ENCODE measurements at places on chromosomes 2 and 18. TPM values are rescaled to one million over a fixed set of nuclear protein-coding genes. Genes with fewer than 3 reads are reported as not detected.

DNA sequence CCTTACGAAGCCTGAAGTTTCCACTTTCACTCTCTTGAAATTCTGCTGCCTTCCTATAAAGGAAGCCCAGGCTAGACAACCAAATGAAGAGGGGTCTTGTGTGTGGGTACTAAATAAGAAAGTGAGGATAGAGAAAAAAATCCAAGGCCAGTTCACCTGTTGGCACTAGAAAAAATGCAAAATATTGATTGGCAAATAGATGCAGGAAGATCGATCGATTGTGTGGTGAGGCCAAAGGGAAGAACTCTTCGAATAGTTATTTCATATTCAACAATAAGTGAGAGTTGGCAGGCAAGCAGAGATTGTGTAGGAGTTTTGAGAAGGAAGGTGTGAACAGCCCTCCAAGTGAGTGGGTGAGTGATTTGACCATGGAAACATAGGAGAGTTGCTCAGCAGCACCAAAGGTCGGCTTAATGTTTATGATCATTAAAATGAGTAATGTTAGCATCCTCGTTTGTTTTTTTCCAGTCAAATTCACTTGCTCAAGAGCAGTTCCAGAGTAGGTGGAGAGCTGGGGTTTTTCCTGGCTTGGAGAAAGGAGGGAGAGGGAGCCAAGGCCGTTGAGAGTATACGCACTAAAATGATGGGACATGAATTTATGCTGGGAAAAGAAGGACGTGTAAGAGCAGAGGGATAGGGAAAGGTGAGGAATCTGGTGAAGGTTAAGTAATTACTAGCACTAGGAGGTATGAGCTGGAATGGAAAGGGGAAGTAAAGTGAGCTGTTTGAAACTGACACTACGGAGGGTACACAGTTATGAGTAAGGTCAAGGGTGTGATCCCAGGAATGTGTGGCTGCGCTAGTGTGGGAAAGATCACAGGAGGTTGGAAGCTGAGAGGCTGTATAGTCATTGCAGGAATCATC, 1.1 kb upstream of the NAPG start:
- no peaks in the 10 kb centered on the region for H3K4me1 ChIP-seq
- H3K4me3 ChIP-seq, result peak overlapping the region; percentile 87
- no peaks in the 10 kb centered on the region for H3K36me3 ChIP-seq
- no peaks in the 10 kb centered on the region for H3K27me3 ChIP-seq

DNA sequence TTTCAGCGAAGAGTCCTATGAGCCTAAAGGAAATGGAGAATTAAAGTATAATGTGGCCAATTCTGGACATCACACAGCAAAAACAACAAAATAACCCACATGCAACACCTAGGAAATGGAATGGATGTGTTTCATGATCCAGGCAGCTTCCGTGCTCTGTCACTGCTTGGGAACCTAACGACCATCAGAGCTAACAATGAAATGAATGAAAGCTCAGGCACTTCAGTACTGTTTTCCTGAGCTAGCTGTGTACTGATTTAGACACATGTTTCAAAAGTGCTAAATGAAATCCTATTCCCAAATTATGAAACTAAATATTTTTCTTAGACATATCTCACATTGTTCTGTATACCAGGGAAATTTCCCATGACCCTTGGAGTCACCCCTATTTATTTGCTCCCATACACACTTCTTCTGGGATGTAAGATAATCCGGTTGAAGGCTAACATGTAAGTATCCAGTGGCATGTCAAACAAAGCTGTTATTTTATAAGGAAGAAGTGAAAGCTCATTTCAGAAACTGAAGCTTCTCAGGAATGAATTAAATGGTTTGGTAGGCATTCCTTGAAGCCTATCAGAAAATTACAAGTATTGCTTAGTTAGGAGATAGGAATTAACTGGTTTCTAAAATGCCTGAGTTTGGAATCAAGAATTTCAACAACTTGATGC, 108.5 kb upstream of the RND3 start:
- no peaks in the 10 kb centered on the region for H3K36me3 ChIP-seq
- H3K4me1 ChIP-seq, result no peaks in the 10 kb centered on the region
- no peak overlapping the region for H3K27ac ChIP-seq
- H3K4me3 ChIP-seq, result no peak overlapping the region
- no peak for DNase-seq

DNA sequence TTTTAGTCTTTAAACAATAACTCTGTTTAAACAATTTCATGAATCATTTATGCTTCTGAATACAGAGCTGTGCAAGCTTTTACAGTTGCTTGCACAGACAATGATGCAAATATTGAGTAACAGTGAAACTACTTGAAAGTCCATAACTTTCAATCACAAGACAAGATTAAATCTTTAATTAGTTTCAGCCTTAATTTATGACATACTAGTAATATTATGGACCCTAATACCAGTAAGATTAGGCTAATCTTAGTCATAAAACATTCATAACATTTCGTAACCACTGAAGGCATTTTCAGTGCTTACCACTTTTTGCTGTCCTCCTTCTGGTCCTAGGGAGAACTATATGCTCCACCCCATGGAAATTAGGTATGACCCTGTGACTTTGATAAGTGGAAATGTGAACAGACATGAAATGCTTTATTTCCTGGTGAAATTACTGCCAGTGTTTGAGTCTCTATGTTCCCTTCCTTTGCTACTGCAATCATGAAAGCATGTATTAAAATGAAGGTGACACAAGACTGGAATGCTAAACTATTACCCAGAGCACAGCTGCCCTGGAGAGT, 1.8 kb upstream of the COBLL1 start:
- no peak overlapping the region for H3K4me3 ChIP-seq
- no peaks in the 10 kb centered on the region for H3K27me3 ChIP-seq
- H3K27ac ChIP-seq, result peak overlapping the region; percentile 36
- no peaks in the 10 kb centered on the region for H3K36me3 ChIP-seq

DNA sequence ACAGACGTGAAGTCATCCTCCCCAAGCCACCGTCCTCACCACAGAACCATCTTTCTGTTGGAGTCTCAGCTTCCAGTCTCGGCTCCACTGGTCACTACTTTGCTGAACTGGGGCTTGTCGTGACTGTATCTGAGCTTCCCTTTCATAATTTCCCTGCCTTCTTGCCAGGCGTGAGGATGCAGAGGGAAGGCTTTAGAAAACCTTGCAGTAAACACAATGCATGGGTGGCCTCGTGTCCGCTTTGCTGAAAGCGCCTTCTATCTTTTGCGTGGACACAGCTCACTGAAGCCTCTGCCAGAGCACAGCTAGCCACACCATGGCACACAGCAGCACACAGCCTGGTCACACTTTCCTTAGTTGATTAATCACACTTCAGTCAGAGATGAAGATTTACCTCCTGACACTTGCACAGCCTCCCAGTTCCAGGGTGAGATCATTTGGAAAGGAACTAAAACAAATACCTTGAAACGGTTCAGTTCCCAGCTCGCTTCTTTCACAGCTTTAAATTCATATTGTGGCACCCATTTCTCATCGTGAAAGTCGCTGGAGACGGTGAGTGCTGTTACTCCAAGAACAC, 2.8 kb upstream of the GPR45 start:
- no peak overlapping the region for H3K27ac ChIP-seq
- H3K36me3 ChIP-seq, result no peaks in the 10 kb centered on the region
- H3K4me3 ChIP-seq, result no peak overlapping the region
- H3K4me1 ChIP-seq, result no peaks in the 10 kb centered on the region
- H3K27me3 ChIP-seq, result no peaks in the 10 kb centered on the region

DNA sequence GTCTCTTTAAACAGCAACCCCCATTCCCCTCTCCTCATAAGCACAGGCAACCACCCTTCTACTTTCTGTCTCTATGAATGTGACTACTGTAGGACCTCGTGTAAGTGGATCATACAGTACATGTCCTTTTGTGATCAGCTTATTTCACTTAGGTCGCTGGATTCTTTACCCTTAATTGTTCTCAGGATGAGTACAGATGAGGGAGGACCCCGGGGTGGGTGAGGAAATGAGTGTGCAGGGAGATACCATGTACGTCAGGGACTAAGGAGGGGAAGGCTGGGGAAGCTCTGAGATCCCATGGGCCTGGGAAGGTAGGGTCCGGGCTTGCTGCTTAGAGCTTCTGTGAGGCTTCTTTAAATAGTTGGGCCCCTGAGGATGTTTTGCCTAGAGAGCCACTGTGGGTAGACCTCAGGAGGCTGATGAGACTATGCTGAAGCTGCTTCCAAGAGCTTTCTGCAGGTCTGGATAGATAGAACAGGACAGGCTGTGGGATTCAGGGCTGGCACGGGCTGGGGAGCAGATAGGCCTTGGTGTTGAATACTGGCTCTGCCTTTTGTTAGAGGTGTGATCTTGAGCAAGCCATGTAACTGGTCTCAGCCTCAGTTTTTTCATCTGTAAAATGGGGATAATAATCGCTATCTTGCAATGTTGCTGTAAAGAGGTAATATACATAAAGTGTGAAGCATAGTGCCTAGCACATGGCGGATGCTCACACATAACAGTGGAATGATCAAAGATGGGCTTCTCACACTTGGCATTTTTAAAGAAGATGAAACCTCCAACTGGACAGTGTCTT, 155.3 kb downstream of the PRKCE start:
- no peaks in the 10 kb centered on the region for H3K4me1 ChIP-seq
- no peak for DNase-seq
- no peaks in the 10 kb centered on the region for H3K27me3 ChIP-seq
- H3K36me3 ChIP-seq, result no peaks in the 10 kb centered on the region
- no peak overlapping the region for H3K4me3 ChIP-seq

DNA sequence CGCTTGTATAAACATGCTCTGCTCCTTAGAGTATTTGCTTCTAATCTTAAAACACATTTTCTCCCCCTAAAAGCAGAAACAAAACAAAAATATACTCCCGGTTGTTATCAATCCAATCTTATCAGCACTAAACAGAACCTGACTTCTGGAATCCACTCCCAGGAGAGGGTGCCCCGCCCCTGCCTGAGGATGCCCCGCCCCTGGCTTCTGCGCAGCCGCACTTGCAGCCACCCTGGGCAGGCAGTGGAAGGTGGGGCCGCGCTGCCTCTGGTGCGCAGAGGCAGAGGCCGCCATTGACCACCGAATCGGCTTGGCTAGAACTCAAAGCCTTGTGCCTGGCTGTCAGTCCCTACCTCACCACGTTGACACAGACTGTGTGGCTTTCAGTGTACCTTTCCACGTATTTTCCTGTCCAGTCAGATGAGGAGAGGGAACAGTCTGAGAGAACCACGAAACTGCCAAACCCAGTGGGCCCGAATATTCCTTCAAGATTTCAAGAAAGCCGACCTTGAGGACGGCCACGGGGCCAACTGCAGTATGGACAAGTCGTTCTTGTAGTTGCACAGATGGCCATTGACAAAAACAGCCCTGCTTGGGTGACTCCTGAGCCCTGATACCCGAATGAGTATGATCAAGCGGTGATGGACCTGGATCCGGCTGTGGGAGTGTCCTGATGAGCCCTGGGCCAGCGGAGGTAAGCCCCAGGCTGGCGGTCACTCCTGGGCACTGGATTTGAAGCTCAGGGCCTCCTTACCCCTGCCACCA, 46.2 kb upstream of the ARHGAP28 start:
- DNase-seq, result no peak
- no peaks in the 10 kb centered on the region for H3K36me3 ChIP-seq
- no peaks in the 10 kb centered on the region for H3K27me3 ChIP-seq
- no peak overlapping the region for H3K27ac ChIP-seq
- H3K4me1 ChIP-seq, result no peaks in the 10 kb centered on the region

DNA sequence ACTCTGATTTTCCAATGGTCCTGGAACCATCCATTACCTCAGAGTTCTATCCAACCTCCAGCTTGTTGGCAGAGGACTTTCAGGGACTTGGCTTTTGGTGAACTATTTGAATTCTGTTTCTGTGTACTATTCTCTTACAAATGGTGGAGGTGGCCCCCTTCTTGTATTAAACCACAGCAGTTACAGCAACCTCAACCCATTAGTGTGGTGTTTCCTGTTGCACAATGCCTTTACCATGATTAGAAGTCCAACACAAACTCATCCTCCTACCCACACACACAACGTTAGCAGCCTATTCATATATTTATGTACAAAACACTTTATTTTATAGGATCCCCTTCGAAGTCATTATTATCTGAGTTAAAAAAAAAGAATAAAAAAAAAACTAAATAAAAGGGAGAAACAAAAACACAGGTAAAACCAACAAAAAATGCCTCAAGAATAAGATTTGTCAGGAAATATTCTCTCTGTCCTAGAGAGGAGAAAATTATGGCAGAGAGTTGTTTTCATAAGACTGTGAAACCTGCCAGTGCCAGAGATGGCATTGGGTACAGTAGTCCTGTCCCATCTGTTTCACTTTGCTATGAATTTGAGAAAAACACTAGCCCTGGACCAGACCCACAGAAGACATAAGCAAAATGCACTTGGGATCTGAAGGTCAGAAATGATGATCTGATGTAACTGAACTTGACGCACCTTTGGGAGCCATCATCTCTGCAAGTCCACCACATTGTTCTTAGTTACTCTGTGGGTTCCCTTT, 1896.0 kb upstream of the PIK3C3 start:
- H3K4me3 ChIP-seq, result no peak overlapping the region
- H3K27ac ChIP-seq, result no peak overlapping the region
- no peak for DNase-seq
- no peaks in the 10 kb centered on the region for H3K27me3 ChIP-seq
- no peaks in the 10 kb centered on the region for H3K36me3 ChIP-seq
- no peaks in the 10 kb centered on the region for H3K4me1 ChIP-seq

DNA sequence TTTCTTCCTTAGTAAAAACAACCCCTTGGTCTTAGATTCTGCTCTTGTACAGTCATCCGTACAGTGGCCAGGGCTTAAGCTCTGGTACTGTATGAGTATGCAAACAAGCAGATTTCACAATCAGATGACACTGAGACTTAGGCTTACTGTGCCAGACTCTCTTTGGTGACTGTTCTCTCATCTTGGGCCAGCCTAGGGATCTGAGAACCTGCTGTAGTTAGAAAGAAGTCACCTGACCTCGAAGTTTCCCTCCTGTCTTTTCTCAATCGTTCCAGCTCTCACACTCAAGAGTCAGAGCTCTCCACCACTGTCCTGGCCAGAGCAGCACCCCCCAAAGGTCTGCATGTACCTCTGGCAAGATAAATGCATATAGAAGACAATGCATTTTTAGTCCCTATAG, 63.2 kb downstream of the ZEB2 start:
- no peak overlapping the region for H3K27ac ChIP-seq
- no peaks in the 10 kb centered on the region for H3K27me3 ChIP-seq
- no peaks in the 10 kb centered on the region for H3K36me3 ChIP-seq
- no peak for DNase-seq
- no peak overlapping the region for H3K4me3 ChIP-seq

- no peaks in the 10 kb centered on the region for H3K36me3 ChIP-seq
- H3K4me1 ChIP-seq, result peaks cover 3% of the 10 kb centered on the region
- no peak overlapping the region for H3K4me3 ChIP-seq
- no peak for DNase-seq
- no peaks in the 10 kb centered on the region for H3K27me3 ChIP-seq
Measured at GRCh38 chr2:151976945-151977353, 121.9 kb downstream of the CACNB4 start.

DNA sequence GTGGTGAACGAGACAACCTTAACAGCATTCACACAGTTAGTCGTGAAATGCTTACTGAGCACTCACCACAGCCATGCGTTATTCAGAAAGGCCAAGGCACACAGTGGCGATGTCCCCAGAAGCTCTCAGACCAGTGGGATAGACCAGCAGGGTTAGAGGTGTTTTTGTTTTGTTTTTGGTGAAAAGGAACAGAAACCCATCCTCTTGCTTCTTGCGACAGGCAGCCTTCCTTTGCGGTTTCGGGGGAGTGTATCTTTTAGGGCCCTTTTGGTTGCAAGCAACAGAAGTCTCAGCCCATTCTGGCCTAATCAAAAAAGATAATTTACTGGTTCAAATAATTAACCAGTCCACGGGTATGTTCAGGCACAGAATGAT, 4.7 kb downstream of the GNLY start:
- no peak for DNase-seq
- no peaks in the 10 kb centered on the region for H3K36me3 ChIP-seq
- no peak overlapping the region for H3K27ac ChIP-seq
- no peak overlapping the region for H3K4me3 ChIP-seq
- H3K27me3 ChIP-seq, result no peaks in the 10 kb centered on the region

The NLRC4 gene
- total RNA-seq, result 1.8 TPM

The SH2D6 gene
- not detected for total RNA-seq

All from breast epithelium (tissue), 4 donors.